ENCODE measurements at places on chromosomes 6 and 20. TPM values are rescaled to one million over a fixed set of nuclear protein-coding genes. Genes with fewer than 3 reads are reported as not detected.
A peak's percentile ranks its signal among the peaks of the same experiment; 100 is the strongest.

DNA sequence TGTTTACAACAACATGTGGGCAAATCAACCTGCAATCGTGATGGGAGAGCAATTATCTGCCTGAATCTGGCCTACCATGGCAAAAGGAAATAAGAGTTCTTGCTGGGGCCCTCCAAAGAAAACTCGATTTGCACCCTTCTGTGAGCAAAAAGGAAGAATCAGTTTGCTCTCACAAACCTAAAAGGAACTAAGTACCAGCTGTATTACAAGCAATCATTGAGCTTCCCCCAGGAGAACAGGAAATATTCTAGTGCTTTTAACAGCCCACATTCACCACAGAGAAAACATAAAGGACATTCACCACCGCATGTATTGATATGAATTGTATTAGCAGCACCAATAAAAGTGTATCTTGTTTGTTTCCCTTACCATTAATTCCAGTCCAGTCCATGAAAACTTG lies 75.0 kb downstream of the MBOAT1 start:
- DNase-seq, result no peak

DNA sequence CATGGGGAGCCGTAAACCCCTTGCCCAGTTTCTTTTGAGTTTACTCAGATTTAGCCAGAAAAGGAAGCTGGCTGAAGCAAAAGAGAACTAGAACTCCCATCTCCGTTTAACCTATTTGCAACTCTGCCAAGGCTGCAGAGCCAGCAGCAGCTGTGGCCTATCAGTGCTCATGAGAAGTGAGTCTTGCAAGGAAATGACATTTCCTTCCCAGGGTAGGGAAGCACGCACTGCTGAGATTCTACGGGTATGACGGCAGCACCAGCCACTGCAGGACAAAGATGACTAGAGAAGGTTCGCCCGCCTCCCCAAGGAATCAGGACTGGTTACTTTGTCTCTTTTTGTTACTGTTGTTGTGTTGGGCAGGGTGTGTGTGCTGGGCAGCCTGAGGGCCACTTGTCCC lies 47.6 kb downstream of the PPP1R3G start:
- peak; percentile 34 for DNase-seq

- no peak for DNase-seq
These were observed 7.5 kb upstream of the TBX18 start for GRCh38 chr6:84771756-84772356.

GRCh38 chr20:1378735-1379125 lies 14.1 kb downstream of the FKBP1A start:
- DNase-seq, result no peak

GRCh38 chr20:46850416-46850815 lies 44.2 kb upstream of the EYA2 start:
- DNase-seq, result peak; percentile 61

DNA sequence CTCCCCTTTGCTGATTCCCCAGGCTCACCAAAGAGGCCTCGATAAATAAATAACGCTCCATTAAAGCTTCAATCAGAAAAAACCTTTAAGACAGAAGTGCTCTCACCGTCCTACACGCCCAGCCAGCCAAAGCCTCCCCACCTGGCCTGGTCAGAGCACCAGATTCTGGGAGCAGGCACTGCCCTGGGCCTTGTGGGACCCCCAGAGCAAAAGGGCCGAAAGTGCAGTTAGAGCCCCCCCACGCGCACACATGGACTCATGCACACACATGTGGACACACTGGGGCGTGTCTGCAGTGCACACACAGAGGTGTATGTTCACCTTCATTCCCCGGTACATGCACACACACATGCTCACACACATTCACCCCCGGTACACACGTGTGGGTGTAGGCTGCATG lies 1.9 kb upstream of the NECAB3 start:
- no peak for DNase-seq

DNA sequence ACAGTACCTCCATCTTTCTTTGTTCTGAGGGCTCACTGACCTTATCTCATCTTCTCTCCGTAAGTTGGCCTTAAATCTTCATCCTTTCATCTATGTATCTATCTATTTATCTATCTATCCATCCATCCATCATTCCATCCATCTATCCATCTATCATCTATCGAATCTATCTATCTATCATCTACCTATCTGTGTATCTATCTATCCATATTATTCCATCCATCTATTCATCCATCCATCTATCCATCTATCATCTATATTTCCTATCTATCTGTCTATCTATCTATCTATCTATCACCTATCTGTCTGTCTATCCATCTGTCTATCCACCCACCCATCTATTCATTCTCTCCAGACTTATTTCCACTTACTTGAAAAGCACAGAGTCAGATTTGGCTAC lies 147.3 kb upstream of the PMEPA1 start:
- DNase-seq, result no peak

- no peak for DNase-seq
These were observed 186.1 kb upstream of the SUPT3H start for GRCh38 chr6:45563844-45564243.

The THEMIS gene
- 0.67 TPM for total RNA-seq

The E2F1 gene
- total RNA-seq, result 5.9 TPM

The SLC22A2 gene
- not detected for total RNA-seq
